Tibial nerve (tissue), 4 donors: ENCODE measurements at places on chromosomes 13 and 19. TPM values are rescaled to one million over a fixed set of nuclear protein-coding genes. Genes with fewer than 3 reads are reported as not detected.
A peak's percentile ranks its signal among the peaks of the same experiment; 100 is the strongest.

GRCh38 chr19:45865269-45865948 lies 1.3 kb downstream of the FOXA3 start:
- DNase-seq: no peak

Gene FUT3
- total RNA-seq: 0.90 TPM

Gene A1BG
- 98.7 TPM for total RNA-seq

GRCh38 chr13:42525035-42525504 lies 48.9 kb upstream of the TNFSF11 start:
- DNase-seq: no peak

GRCh38 chr19:5127717-5128116 lies 158.8 kb downstream of the KDM4B start:
- no peak for DNase-seq

DNA sequence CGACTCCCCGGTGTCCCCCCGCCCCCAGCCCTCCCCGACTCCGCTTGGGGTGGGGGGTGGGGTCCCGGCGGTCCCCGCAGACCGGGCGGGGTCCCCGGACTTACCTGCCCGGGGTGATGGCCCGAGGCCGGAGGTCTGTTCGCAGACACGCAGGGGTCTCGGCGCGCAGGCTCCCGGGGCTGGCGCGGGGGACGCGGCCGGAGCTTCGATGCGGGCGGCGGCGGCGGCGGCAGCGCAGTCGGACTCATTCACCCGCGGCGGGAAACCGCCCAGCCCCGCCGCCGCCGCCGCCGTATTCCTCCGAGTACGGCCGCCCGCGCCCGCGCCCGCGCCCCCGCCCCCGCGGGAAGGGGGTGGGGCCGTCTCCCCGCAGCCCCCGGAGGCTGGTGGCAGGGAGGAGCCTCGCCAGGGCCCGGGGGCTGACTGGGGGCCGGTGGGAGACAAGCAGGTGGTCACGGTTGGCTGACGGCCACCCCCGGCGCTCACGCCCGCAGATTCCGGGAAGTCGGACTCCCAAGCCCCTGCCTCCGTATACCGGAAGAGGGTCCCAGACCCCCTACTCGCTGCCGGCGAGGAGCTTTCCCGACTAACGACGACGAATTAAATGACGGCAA lies at the start of gene C2CD4C:
Gene C2CD4C, minus strand, starts transcription at position 246 of the 614 bp plus-strand sequence. CDS start 786 bp downstream, outside the sequence.
- no peak for DNase-seq

Gene FOXA3
- not detected for total RNA-seq

GRCh38 chr13:86825410-86825809 lies 845.8 kb upstream of the SLITRK5 start:
- no peak for DNase-seq

Gene NLRP11
- total RNA-seq: not detected

- peak; percentile 99 for DNase-seq
Observed at GRCh38 chr19:5680437-5681368, at the start of the genes HSD11B1L and MICOS13. TSS of gene HSD11B1L (plus strand) at chr19:5681027. CDS start at chr19:5684833, 3,806 bp downstream. TSS of gene MICOS13 (minus strand) at chr19:5680516. CDS start at chr19:5680486, 30 bp downstream.

- DNase-seq: no peak
Observed at GRCh38 chr13:77810430-77810829, 108.2 kb downstream of the EDNRB start.

DNA sequence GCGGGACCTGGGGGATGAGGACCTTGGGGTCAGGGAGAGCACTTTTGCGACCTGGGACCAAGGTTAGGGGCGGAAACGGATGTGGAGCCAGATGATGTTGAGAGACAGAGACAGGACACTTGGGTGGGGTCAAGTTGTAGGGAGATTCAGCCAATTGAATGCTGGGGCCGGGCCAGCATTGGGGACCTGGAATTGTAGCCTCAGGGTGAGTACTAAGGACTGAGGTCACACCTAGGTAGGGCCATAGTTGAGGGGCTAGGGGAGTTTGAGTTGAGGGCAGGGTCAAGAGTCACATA lies 1.2 kb downstream of the ALKBH7 start:
- no peak for DNase-seq

- peak; percentile 36 for DNase-seq
Observed at GRCh38 chr13:97339019-97339987, 94.7 kb upstream of the RAP2A start.

Gene ATXN8OS
- not detected for total RNA-seq

Gene SAFB2
- 99.8 TPM for total RNA-seq

Gene ZNF497
- 6.5 TPM for total RNA-seq

Gene ZIK1
- 3.1 TPM for total RNA-seq

GRCh38 chr19:38734426-38735256 lies 9.6 kb downstream of the CAPN12 start:
- no peak for DNase-seq

GRCh38 chr13:110773480-110773879 lies 60.0 kb downstream of the ING1 start:
- no peak for DNase-seq

Gene IL4I1
- not detected for total RNA-seq

GRCh38 chr19:50796634-50797428 lies 6.6 kb downstream of the ACP4 start:
- DNase-seq: no peak

GRCh38 chr13:32362574-32362973 lies 47.3 kb downstream of the BRCA2 start:
- DNase-seq: no peak

Gene DGKH
- 14.5 TPM for total RNA-seq

- peak; percentile 23 for DNase-seq
Observed at GRCh38 chr13:80840316-80840976, 499.5 kb upstream of the SPRY2 start.

GRCh38 chr19:52585604-52586003 lies 15.5 kb downstream of the ZNF701 start:
- no peak for DNase-seq

DNA sequence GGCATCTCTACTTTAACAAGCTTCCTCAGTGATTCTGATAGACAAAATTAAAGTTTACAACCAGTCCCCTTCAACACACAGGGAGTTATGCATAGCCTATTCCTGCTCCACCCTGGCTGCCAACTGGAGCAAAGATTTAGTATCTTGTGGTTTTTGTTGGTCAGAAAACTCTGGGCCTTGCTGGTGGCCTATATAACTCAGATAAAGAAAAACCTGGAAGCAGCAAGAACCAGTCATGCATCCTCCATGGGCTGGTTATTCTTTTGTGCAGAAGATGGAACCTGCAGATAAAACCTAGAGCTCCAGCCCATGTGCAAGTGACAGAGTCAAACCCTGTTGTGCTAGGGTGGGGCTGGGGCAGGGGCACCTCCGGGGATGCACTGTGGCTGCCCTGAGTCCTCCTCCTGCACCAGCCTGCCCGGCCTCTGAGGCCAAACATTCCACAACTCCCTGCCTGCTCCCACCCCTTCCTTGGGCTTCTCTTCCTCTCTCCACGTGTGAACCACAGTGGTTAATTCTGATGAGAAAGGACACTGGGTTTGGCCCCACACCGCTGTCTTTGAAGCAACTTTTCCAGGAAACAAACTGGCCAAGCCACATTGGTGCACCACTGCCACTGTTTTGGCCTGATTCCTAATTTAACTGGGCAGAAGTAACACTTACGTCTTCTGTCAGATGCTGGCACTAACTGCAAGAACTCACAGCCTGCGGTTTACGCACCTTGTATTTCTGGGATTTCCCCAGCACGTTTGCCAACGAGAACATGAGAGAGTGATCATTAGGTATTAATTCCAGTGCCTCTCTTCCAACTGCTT lies 23.3 kb upstream of the GGACT start:
- no peak for DNase-seq

DNA sequence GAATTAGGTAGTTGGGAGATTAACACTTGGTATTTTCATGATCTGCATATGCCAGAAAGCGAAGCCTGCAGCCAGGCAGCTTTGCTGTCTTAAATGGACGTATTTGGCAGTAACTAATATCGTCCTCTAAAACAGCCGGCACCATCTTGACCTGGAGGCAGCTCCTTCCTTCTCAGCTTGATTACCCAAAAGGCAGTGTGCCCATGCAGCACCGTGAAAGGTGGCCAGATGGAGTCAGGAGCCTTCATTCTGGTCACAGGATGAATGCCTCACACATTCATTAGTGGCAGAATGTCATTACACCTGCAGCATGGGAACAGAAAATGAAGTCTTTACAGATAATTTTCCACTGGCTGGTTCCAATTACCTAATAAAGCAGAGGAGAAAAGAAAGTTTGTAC lies 59.0 kb upstream of the FLT1 start:
- no peak for DNase-seq

GRCh38 chr19:6531956-6532243 lies 1.1 kb downstream of the TNFSF9 start:
- no peak for DNase-seq

- DNase-seq: no peak
Observed at GRCh38 chr19:2036424-2036823, 14.6 kb downstream of the MKNK2 start.

Gene POSTN
- total RNA-seq: 79.1 TPM

DNA sequence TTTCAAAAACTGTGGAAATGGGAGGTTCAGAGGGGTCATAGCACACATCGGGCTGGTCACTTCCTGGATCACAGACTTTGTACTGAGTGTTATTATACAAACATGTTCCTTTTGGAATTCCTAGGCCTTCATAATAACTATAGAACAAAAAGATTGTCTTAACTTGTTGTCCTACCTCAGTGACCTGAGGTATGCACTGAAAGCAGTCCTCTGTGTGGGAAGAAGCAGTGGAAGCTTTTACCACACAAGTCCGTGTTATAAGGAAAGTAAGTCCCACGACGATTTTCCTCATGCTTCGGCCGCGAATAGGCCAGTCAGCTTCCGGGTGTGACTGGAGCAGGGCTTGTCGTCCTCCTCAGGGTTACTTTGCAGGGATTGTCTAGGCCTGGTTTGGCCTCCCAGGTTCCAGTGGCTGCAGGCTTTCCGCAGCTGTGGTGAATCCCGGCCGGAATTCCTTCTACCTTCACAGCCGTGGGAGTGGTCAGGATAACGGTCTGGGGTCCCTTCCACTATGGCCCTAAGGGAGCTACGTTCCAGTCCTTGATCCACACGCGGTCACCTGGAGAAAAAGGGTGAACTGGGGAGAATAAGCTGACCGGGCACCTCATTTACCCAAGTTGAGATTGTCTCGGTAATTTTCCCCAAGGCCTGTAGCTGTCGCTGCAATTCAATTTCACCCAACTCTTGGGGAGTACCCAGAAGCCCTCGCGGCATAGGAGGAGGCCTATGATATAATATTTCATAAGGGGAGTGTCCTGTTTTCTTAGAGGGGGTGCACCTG lies 16.0 kb downstream of the NAPSA start:
- no peak for DNase-seq

GRCh38 chr19:33226550-33227241 lies 1.0 kb upstream of the SLC7A10 start:
- no peak for DNase-seq

Gene UBE2S
- 8.1 TPM for total RNA-seq

DNA sequence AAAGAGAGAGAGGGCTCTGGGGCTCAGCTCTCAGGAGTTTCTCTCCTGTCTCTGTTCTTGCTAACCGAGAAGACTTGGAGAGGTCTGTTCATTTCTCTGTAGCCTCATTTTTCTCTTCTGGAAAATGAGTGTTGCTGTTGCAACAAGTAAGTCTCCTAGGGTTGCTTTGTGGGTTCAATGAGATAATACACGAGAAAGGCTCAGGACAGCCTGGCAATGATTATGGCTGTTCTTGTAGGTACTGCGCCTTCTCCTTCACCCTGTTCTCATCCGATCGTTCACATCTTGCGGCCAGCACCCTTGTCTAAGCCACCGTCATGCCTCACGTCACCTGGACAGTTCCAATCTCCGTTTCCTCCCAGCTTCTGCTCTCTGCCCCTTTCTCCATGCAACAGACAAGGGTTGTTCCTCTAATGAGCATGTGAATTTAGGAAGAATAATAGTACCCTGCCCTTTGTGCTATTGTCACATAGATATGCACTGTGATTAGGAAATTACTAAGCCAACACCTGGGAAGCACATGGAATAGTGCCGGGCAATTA lies 4.2 kb downstream of the C5AR1 start:
- DNase-seq: no peak

- peak; percentile 19 for DNase-seq
Observed at GRCh38 chr19:42132030-42132628, at the start of gene POU2F2. TSS of gene POU2F2 (minus strand) at chr19:42132446. CDS start at chr19:42132411, 35 bp downstream.

Gene LRRC4B
- total RNA-seq: 1.0 TPM

DNA sequence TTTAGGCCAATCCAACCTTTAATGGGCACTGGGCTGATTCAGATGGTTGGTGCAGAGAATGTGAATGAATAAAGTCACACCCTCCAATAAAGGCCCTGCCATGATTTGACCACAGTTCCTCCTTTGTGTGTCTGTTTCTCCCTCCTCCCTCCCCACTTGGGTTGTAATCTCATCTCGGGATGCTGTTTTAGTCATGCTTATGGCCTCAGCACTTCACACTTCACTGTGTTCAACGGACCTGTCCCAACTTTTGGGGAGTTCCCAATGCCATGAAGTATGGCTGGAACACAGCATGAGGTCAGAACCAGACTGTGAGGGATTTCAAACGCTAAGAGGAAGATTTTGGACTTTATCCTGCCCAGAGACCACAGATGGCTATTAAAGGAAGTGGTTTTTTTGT lies 5.6 kb upstream of the RAB8A start:
- DNase-seq: no peak

Gene ZSCAN4
- not detected for total RNA-seq

DNA sequence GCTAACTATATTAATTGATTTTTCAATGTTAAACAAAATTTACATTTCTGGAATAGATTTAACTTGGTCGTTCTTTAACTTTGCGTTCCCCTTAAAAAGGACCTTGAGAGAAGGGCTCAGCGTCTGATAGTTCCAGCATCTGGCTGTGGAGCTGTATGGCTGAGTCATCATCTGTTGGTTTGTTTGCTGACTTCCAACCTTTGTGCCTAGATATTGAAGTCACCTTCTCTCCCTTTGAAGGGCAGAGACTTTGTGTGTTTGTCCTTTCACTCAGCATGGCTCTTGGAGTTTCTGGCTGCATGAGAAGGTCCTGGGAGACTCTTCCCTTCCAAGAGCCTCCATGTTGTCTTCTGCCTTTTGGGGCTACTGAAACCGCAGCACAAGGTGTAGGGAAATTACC lies 16.6 kb upstream of the IRS2 start:
- DNase-seq: no peak

DNA sequence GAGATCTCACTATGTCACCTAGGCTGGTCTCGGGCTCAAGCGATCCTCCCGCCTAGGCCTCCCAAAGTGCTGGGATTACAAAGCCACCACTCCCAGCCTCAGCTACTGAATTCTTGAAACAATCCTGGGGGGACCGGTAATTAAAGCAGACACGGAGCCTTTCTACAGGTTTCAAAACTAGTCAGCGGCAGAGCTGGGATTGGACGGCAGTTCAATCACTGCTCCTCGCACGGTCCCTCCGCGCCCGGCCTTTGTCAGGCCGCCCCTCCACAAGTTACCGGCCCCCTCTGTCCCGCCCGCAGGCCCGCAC lies 229 bp downstream of the BORCS8 start:
- DNase-seq: no peak

Gene ZNF577
- total RNA-seq: 18.1 TPM
